NCI-H187 (cell line): ENCODE measurements at places on chromosomes 11 and 22.

- no peak for DNase-seq
Observed at GRCh38 chr11:96107143-96107824, 183.4 kb upstream of the MTMR2 start.

- no peak for DNase-seq
Observed at GRCh38 chr11:66326261-66327111, 9.6 kb upstream of the CD248 start.

DNA sequence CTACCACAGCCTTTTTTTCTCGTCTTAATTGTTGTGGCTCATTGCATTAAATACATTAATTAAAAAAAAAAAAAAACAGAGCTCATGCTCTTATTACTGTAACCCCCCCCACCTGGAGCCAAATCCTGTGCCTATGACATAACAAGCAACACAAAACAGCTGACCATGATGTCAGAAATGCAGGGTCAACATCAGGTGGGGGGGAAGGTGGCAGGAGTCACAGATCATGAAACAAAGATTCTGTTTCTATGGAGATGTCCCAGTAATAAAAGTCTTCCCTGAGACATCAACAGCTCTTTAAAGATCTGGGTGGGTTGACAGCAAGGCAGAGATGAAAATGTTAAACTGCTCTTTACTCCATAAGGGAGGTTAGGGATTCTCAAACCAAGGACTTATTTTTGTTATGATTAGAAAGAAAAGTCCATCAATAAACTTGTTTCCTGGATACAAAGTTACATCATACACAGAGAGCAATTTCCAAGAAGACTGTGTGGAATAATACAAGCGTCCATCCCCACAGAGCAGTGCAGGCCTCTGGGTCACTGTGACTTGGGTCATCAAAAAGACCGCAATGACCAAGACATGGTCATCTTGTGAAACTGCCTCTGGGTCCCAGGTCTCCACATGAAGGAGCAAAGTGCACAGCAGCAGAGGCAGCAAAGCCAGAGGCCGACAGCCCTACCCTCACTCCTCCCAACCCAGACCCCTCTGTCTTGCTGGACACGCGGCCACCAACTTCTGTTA is 42.7 kb upstream of the CYP2D6 start:
- DNase-seq = no peak

- DNase-seq = no peak
Observed at GRCh38 chr11:126444072-126444471, 88.6 kb downstream of the ST3GAL4 start.

GRCh38 chr11:1779806-1780699 is 16.3 kb upstream of the CTSD start:
- DNase-seq = no peak

DNA sequence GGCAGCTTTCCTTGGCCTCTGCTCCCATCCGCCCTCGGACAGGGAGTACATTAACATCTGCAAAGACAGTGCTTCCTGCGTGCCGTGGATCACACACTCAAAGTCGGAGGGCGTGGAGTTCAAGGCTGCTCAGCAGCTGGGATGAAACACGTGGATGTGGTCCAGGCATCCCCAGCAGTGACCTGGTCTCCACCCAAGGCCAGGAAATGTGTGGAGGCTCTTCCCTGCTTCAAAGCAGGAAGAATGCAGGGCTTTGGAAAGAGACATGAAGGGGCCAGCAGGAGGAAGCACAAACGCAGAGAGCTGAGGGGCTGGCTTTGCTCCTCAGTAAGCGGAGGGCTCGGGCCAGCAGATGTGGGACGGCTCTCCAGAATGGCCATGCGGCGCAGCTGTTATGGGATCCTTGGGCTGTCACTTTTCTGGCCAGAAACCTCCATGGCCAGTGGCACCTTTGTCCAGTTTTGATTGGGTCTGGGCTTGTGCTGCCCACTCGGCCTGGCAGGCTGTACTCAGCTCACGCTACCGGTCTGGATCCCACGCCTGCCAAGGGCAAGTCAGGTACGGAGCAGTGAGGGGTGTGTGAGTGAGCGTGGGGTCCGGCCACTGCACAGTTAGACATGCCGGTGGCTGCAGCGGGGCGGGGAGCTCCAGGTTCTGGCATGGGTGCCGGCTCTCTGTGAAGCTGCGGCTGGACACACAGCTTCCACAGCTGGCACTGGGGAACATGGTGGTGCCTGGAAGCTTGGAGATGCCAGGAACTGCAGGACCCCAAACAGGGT is 438.0 kb downstream of the TBC1D22A start:
- no peak for DNase-seq

DNA sequence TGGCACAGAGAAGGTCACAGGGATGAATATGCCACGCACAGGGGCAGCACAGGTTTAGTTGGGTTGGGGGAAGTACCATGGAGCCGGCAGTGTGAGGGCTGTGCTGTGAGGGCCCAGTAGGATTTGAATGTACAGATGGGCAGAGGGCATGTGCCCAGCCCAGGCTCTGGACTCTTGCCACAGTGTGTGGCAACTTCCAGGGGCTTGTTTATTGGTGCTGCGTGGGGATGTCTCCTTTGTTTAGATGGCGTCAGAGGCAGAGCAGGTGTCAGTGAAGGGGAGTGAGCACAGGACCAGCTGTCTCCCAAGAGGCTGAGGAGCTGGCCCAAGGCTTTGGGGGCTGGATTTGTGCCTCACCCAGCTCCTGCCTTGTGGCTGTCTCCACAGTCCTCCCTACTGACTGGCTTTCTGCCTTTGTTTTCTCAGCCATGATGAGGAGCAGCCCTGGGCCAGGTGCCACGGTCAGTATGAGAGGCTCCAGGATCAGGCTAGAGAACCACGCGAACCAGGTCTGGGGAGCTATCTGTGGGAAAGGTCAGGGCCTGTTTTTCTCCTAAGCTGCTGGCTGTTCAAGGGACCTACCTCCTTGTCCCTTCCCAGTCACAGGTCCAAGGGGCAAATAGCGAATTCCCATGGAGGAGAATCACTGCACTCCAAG is 21.9 kb downstream of the SUN2 start:
- DNase-seq = no peak

- DNase-seq = no peak
Observed at GRCh38 chr11:60869451-60869825, 2.1 kb downstream of the ZP1 start.

DNA sequence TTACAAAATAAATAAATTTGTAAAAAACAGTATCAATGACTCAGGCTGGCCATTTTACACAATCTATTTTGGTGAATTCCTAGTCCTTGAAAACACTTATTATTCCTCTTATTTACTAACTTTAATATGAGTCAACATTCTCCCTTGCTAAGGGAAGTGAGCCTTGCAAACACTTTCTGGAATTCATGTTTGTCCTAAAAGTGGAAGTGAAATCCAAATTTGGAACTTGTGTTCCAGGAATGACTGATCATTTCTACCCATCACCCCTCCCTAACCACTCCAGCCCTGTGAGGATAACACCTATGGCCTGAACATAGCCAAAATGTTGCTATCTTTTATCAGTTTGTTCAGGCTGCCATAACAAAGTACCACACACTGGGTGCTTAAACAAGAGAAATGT is 83.1 kb downstream of the OR5AK2 start:
- no peak for DNase-seq

DNA sequence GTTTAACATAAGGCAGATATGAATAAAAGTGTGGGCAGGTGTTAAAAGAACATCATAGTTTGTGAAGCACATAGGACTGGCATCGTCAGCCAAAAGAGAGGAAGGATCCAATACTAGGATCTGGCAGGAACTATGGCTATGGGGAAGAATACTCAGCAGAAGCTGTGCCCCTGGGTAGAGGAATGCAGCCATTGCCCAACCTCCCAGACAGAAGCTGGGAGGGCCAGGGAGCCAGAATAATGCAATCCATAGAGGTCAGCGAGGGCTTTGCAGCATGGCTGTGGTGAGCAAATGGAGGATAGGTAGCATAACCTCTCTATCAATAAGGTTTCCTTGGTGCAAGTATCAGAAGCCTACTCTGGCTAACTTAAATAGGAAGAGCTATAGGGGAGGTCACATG is 11.7 kb upstream of the CSTF3 start:
- no peak for DNase-seq

DNA sequence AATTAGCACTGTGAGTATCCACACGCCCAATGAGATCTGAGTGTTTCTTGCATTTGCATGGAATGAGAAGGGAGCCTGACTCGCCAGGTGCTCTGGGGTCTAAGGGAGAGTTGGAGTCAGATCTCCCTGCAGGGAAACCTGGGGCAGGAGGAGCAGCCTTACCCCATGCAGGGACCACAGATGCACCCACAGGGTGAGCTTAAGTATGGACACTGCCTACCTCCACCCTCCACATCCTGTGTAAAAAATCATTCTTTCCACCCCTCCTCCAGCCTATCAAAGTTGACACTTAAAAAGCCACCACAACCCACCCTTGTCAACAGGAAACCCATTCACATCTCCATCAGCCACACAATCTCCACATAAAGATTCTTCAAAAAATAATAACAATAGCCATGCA is 67.0 kb upstream of the IGLL5 start:
- DNase-seq = no peak
